ENCODE measurements at places on chromosomes 11 and 22.

DNA sequence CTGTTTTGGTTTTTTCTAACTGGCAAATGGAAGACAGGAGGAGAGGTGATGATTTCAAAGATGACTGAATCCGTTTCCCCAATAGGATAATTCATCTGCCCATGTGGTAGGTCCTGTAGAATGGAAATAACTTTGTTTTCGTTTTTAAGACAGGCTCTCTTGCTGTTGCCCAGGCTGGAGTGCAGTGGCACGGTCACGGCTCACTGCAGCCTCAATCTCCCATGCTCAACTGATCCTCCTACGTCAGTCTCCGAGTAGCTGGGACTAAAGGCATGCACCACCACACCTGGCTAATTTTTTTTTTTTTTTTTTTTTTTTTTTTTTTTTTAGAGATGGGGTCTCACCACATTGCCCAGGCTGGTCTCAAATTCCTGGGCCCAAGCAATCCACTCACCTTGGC lies 77.4 kb upstream of the BIRC3 start:
- no peak for DNase-seq

- no peak for DNase-seq
Measured at GRCh38 chr22:31750365-31751284, 693 bp upstream of the PRR14L start.

DNA sequence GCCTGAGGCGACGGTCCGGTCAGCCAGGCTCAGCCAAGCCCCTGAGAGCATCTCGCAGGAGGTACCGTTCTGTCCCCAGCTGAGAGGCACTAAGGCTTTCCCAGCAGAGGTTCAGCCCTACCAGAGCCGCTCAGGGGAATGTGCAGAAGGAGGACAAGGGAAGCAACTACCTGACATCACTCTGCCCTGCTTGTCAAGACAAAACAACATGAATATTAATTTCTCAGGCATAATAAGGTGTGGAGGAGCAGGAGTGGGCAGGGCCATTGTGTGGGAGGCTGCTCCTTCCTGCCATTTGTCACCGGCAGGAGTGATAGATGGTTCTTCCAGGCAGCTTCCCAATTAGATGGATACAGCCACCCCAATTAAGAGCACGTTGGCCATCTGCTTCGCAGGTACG lies 181.4 kb downstream of the KIRREL3 start:
- no peak for DNase-seq

DNA sequence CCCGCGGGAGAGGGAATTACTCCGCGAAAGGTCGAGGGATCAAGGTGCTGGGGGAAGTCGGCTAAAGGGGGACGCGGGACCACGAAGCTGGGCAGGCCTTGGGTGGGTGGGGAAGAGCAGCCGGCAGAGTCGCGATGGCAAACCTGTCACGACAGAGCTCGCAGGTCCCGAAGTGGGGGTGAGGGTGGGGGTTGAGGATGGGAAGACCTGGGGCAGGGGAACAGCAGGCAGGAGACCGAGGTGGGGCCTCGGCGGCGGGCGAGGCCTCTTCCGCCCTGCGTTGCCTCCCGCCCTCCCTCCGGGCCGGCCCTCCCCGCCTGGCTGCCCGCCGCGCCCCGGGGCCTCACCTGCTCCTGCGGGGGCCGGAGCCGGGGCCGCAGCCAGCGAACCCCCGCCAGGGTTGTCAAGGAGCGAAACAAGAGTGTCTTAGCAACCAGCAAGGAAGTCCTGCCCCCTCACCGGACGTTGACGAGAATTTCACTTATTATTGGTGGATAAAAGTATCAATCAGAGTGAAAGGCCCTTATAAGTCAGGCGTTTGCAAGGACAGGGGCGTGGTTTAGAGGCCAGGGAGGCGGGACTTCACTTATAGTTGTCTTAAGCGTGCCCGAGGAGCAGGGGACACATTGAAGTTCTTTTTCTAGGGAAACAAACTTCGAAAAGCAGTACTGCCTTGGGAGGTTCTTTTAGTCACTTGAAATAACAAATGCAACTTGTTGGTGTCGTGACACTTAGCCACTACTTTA lies at the start of gene DNAL4:
Gene DNAL4 (minus strand): TSS at position 423 of the 746 bp plus-strand sequence. CDS start 11,412 bp downstream, outside the sequence.
- peak; percentile 99 for DNase-seq

DNA sequence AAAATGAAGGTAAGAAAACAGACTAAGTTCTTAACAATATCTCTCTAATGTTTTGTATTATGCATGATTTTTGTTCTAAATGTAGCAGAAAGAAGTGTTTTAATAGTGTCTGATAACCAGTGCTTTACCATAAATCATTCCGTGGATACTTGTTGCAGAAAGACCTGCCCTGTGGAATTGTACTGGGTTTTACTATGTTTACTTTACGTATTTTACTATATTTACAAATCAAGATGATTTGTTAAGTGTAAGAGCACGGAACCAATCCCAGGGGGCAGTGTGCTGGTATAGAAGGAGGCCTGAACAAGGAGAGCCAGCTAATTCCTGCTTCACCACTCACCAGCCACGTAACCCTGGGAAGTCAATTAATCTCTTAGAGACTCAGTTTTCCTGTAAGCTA lies 1.4 kb downstream of the HTR3B start:
- no peak for DNase-seq

DNA sequence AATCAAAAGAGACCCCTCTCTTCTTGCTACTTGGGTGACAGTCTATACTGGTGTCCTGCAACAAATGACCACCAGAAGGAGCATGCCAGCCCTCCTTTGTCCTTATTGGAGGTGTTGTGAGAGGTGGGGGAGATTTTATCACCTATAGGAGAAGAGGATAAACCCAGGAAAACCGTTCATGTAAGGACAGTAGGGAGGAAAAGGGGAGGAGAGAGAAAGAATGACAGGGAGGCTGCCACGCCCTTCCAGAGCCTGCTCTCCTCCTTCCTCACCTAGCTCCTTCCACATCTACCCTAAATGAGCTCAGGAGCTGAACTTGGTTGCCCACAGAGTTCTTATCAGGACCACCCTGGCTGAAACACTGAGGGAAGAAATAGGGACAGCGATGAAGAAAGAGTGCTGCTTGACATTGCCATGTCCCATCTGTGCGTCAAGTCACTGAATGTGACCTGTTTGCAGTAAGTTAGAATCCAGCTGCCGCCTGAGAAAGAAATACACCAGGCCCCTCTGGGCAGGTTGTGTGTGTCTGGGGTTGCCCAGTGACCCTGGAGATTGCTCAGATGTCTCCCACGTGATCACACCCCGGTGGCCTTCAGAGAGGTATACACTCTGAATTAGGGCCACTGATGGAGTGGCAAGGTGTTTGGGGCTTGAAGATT lies 40.4 kb upstream of the ETS1 start:
- DNase-seq: no peak

- DNase-seq: no peak
Measured at GRCh38 chr11:74608431-74608830, 16.0 kb downstream of the POLD3 start.

GRCh38 chr11:64556721-64557250 lies 34.2 kb upstream of the SLC22A12 start:
- no peak for DNase-seq

DNA sequence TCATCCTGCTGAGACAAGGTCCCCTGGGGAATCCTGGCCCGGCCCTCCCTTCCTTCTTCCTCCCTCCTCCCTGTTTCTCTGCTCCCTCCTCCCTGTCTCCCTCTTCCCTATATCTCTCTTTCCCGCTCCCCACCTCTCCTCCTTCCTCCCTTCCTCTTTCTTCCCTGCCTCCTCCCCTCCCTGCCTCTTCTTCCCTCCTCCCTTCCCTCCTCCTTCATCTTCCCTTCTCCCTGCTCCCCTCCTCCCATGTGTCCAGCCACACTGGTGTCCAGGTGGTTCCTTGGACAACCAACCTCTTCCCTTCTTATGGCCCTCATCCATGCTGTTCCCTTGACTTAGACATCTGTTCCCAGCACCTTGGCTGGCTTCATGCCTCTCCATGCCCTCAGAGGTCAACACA lies 258.1 kb downstream of the MN1 start:
- no peak for DNase-seq

DNA sequence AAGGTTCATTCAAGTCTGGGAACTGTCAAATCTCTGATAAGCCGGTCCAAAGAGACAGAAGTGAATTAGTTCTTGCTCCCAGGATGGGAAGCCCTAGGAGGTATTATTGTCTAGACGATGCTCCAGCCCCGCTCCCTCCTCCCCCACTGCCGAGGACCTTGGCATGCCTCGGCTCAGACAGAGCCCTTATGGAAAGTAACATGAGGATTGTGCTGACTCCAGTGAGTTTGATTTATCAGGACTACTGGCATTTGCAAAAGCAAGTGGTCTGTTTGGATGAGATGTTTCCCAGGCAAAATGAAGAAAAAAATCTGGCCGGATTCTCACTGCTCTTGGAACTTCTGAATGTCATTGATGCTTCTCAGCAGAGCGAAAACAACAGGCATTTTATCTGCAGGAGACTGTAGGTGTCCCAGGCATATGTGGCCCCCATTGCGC lies 341.0 kb downstream of the ETS1 start:
- DNase-seq: no peak

- DNase-seq: peak; percentile 2
Measured at GRCh38 chr11:15519124-15519791, 404.5 kb downstream of the INSC start.

- DNase-seq: no peak
Measured at GRCh38 chr11:122276221-122276620, 160.2 kb upstream of the BLID start.

DNA sequence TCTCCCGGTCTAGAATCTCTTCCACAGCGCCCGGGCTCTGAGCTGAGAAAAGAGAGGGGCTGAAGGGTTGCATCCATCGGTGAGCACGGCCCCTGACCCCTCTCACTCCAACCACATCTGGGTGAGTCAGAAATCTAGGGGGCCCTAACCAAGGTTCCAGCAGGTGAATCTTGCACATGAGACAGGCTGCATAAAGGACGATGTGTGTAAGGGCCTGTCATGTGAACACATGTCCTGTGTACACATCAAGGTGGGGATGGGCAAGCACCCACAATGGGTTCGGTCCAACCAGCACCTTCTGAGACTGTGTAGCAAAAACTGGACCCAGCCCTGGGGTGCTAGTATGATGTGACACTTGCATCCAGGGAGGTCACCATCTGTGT lies 1.2 kb downstream of the BET1L start:
- no peak for DNase-seq

DNA sequence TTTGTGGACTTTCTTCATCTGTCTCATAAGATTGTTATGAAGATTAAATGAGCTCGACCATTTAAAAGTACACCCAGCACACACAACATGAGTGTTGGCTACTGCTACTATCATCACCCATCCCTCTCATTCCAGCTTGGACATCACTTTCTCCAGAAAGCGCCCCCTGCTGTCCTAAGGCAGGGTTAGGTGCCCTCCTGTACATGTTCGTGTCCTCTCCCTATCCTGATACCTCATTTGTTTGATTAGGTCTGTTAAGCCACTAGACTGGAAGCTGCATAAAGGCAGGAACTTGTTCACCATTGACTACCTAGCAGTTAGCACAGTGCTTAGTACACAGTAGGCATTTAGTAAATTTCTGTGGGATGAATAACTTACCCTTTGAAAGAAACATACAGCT lies 85.5 kb downstream of the ENTHD1 start:
- no peak for DNase-seq

All from suppressor macrophage (primary cell).